Hippocampal formation (tissue), 2 donors: ENCODE measurements at places on chromosomes 13 and 19.

- no peak for DNase-seq
Measured at GRCh38 chr13:45575830-45576180, 39.7 kb downstream of the ERICH6B start.

DNA sequence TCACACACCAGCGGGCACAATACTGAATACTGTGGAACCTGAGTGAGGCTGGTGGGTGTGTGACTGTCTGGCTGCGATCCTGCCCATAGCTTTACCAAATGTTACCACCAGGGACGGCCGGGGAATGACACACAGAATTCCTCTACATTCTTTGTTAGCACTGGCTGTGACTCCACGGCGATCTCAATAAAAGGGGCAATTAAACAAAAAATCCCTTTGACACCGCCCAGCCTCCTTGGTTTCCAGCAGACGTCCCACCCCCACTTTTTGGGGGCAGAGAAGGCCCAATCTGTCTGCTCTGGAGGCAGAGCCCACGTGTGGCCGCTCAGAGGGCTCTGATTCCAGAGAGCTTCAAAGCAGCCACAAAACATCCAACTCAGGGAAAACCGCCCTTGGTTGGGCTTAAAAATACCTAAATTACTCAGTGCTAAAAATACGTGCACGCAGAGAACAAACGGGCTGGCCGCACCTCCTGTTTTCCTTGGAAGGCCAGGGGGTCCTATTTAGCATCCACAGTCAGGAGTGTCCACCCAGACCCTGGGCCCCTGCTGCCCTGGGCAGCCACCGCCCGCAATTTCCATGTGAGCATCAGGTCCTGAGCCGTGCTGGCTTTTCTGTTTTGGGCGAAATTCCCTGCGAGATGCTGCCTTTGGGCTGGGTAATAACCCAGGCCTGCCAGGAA lies 47.8 kb downstream of the GADD45B start:
- DNase-seq: peak; percentile 23

GRCh38 chr13:77807431-77808135 lies 110.1 kb downstream of the SLAIN1 start:
- no peak for DNase-seq

DNA sequence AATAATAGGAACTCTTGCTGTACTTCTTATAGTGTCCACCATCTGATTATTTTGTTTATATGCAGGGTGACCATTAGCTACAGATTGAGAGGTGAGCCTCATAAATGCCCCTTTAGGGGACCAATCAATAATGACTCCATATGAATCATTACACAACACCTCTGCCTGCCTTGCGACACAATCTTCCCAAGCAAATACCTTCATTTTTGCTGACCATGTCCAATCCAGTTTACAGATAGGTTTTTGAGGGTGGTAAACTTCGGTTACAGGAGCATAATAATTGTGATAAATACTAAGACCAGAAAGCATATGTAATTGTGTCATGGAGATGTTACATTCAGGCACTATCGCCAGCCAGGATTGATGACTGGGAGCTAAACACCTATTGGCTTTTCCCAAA lies 23.6 kb upstream of the IL17D start:
- no peak for DNase-seq

DNA sequence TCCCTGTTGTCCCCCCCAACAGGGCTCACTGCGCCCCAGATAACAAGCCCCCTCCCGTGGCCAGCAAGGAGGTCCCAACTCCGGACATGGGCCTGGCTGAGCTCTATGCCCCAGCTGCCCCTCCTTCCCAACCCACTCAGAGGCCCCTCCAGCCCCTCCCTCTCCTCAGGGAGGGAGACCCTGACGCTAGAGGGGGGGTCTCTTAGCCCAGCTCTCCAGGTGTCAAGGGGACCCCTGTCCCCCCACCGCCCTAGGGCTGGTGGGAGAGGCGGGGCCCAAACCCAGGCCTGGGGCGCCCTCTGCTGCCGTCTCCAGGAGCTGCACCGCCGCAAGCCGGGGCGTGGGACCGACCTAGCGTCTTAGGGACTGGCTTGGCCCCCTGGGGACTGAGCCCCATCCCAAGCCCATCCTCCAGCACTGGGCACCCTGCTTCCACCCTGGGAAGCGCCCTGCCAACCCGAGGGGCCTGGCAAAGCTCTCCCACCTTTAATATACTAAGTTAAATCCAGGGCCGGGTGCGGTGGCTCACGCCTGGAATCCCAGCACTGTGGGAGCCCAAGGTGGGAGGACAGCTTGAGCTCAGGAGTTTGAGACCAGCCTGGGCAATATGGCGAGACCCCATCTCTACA lies 1.4 kb downstream of the GRIN3B start:
- DNase-seq: no peak
